Esophagus muscularis mucosa (tissue), 4 donors: ENCODE measurements at places on chromosomes 2 and 18. TPM values are rescaled to one million over a fixed set of nuclear protein-coding genes. Genes with fewer than 3 reads are reported as not detected.

- DNase-seq, result no peak
These were observed 48.9 kb upstream of the COBLL1 start for GRCh38 chr2:164890544-164890943.

DNA sequence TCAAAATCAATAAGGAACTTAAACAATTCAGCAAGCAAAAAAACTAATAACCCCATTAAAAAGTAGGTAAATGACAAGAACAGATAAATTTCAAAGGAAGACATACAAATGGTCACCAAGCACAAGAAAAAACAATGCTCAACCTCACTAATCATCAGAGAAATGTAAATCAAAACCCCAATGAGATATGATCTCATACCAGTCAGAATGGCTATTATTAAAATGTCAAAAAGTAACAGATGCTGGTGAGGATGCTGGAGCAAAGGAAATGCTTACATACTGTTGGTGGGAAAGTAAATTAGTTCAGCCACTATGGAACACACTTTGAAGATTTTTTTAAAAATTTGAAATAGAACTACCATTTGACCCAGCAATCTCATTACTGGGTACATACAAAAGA is 538.0 kb downstream of the TMX3 start:
- DNase-seq, result no peak

- no peak for DNase-seq
These were observed 887.3 kb upstream of the CRIM1 start for GRCh38 chr2:35468245-35468644.

DNA sequence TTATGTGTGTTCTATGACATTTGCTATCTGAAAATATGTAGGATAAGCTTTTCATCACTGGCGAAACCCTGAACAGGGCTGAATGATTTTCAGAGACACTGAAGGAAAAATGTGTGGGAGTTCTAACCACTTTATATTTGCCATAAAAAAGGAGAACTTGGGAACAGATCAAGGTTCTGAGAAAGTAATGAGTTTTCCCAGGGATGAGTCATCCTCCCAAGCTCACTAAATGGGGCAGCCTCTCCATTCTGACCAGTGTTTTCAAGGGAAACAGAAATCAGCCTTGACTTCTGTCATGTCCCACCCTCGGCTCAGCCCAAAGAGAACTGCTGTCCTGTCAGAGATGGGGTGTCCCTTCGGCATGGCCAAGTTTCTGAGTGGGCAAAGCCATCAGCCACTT is 2109.8 kb upstream of the CELF4 start:
- DNase-seq, result no peak

DNA sequence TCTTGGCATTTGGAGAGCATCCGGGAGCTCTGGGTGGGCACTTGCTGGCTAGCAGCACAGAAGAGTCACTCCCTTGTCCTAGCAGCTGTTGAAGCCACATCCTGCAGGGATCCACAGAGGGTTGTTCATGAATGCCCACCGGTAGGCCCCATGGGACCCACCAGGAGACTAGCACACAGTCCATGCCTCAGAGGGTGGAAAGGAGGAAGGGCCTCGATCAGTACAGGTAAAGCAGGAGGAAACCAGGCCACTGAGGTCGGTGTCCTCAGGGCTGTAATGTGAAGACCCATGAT is 205.8 kb downstream of the SEPTIN10 start:
- no peak for DNase-seq

Gene GALNT14
- total RNA-seq, result not detected
